ENCODE measurements at places on chromosomes 4 and X. TPM values are rescaled to one million over a fixed set of nuclear protein-coding genes. Genes with fewer than 3 reads are reported as not detected.

DNA sequence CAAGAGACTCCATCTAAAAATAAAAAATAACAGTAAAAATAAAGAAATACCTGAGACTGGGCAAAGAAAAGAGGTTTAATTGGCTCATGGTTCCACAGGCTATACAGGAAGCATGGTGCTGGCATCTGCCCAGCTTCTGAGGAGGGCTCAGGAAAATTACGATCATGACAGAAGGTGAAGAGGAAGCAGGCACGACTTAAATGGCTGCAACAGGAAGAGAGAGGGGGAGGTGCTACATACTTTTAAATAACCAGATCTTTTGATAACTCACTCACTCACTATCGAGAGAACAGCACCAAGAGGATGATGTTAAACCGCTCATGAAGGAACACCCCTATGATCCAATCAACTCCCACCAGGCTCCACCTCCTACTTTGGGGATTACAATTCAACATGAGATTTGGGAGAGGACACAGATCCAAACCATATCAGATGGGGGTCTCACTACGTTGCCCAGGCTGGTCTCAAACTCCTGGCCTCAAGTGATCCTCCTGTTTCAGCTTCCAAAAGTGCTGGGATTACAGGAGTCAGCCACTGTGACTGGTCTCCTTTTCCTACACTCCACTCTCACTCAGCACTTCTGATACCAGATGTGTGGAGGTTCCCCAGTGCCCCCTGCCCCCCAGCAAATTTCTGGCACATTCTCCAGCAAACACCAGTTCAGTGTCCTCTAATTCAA lies 11.9 kb upstream of the ZNF157 start:
- no peak for DNase-seq
- H3K27me3 ChIP-seq, result no peaks in the 10 kb centered on the region
- no peaks in the 10 kb centered on the region for H3K36me3 ChIP-seq
- no peaks in the 10 kb centered on the region for H3K4me1 ChIP-seq

- no peaks in the 10 kb centered on the region for H3K4me1 ChIP-seq
- H3K27ac ChIP-seq, result no peak overlapping the region
- DNase-seq, result no peak
These were observed 31.2 kb upstream of the SPRY1 start for GRCh38 chr4:123365412-123365811.

DNA sequence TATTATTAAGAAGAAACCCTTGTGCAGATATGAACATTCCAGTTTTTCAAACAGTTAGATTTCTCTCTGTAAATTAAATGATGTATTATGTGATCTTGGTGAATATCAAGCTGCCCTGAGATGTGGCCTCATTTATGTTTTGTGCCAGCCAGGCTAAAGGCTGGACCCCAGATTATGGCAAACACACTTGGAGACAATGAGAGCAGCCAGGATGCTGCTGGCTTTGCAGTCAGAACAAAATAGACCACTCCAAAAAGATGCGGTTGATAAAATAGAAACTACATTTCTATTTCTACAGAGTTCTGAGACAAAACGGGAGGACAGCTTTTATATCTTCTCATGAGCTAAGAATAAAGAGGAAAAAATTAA lies 296.5 kb downstream of the PPP3CA start:
- H3K27me3 ChIP-seq, result no peaks in the 10 kb centered on the region
- no peak overlapping the region for H3K27ac ChIP-seq
- no peak overlapping the region for H3K4me3 ChIP-seq
- DNase-seq, result no peak
- no peaks in the 10 kb centered on the region for H3K36me3 ChIP-seq
- H3K4me1 ChIP-seq, result no peaks in the 10 kb centered on the region

GRCh38 chr4:57085278-57085677 lies 24.9 kb downstream of the IGFBP7 start:
- H3K4me3 ChIP-seq, result no peak overlapping the region
- no peaks in the 10 kb centered on the region for H3K36me3 ChIP-seq
- no peaks in the 10 kb centered on the region for H3K27me3 ChIP-seq
- H3K27ac ChIP-seq, result no peak overlapping the region
- DNase-seq, result no peak

DNA sequence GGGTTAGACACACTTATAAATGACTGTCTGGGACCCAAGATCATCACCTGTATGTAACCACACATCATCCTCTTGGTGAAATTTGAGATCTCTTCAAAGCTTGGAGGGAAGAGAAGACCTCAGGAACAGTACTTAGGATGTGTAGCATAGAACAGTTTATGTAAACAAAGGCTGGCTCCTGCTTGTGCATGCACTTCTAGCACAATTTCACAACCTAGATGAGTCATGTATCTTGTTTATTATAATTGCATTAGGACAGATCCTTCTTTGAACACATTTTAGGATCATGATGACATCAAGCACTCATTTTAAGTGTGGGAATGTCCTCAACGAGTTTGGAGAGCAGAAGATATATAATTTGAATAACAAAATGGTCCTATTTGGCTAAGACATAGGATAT lies 26.3 kb upstream of the ZMAT1 start:
- no peak overlapping the region for H3K27ac ChIP-seq
- no peaks in the 10 kb centered on the region for H3K36me3 ChIP-seq
- no peaks in the 10 kb centered on the region for H3K27me3 ChIP-seq
- H3K4me3 ChIP-seq, result no peak overlapping the region

DNA sequence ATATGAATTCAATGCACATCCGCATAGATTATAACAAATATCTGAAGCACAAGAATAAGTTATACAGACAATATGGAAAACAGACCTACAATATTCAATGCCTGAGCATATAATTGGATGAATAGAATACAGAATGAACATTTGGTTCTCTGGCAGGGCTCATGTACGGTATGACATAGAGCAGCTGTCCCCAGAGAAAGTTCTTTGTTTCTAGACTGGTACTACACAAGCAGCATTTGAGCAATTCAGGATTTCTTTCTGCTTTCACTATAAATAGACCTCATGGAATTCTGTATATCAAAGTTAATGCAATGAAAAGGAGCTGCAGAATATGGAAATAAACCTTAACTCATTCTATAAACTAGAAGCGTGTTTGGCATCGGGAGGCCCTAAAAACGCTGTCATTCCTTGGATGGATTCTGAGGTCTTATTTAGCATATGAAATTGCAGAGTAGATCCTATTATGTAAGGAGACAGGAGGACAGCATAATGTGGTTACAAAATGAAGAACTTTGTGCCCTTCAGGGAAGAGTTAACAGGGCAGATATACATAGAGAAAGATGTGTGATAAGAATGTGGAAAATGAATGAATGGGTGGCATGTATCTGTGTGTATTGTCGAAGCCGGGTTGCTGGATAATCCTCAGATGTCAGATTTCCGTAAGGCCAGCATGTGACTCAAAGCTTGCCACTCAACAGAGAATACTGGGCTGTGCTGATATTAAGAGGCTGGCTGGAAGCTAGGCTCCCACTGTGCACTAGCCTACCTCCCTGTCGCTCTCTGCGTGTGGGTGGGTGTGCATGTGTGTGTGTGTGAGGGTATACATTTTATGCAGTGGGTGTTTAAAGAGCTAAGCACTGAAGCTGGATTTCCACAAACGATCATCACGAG lies 103.3 kb upstream of the SLC4A4 start:
- H3K4me3 ChIP-seq, result no peak overlapping the region
- H3K36me3 ChIP-seq, result no peaks in the 10 kb centered on the region
- no peak overlapping the region for H3K27ac ChIP-seq
- no peak for DNase-seq
- H3K4me1 ChIP-seq, result peaks cover 17% of the 10 kb centered on the region

DNA sequence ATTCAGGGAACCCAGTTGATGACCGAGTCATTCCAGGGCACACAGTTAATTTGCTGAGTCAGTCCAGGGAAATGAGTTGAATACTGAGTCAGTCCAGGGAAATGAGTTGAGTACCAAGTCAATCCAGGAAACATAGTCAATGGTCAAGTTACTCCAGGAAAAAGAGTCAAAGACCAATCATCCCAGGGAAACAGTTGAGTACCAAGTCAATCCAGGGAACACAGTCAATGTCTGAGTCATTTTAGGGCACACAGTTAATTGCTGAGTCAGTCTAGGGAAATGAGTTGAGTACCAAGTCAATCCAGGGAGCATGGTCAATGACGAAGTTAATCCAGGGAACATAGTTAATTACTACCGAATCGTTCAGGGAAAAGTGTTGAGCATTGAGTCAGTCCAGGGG lies 754.4 kb downstream of the NLGN4X start:
- no peak for DNase-seq
- H3K27ac ChIP-seq, result no peak overlapping the region
- H3K36me3 ChIP-seq, result no peaks in the 10 kb centered on the region
- no peaks in the 10 kb centered on the region for H3K27me3 ChIP-seq
- no peak overlapping the region for H3K4me3 ChIP-seq

DNA sequence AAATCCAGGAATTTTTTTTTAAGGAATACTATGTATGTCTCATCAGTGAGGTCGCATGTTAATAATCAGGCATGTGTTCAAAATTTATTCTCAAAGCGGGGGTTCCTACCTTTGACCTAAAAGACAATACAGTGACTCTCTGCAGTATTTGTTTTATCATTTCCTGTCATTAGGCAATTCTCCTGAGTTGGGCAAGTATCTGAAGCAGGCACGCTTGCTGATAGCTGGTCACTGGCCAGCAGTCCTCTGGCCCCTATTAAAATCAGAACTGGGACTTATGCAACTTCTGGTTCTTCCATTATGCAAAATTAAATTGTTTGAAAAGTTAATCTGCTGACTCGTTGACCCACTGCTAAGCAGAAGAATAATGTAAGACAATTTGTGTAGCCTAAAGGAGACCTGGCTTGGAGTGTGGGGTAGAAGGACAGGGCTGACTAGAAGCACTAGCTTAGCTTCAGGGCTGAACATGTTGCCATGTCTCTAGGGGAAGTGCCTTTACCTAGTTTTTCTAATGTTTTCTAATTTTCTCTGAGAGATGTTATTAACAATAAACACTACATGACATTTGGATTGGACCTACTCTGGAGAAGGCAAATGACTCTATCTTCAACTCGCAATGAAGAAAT lies 36.0 kb upstream of the GABRA2 start:
- H3K4me1 ChIP-seq, result no peaks in the 10 kb centered on the region
- H3K36me3 ChIP-seq, result no peaks in the 10 kb centered on the region
- no peak overlapping the region for H3K4me3 ChIP-seq
- no peak for DNase-seq

- H3K27ac ChIP-seq, result no peak overlapping the region
- no peaks in the 10 kb centered on the region for H3K4me1 ChIP-seq
- no peak overlapping the region for H3K4me3 ChIP-seq
- H3K36me3 ChIP-seq, result no peaks in the 10 kb centered on the region
- no peak for DNase-seq
These were observed 39.4 kb downstream of the NLRP2B start for GRCh38 chrX:57640674-57641016.

Gene TLR6
- 4.1 TPM for total RNA-seq

Gene CXCL8
- total RNA-seq, result 0.36 TPM

Gene DRD5
- not detected for total RNA-seq

Gene CXCL11
- not detected for total RNA-seq

Gene PDCL2
- not detected for total RNA-seq
